ENCODE measurements at places on chromosomes 3 and 15.

DNA sequence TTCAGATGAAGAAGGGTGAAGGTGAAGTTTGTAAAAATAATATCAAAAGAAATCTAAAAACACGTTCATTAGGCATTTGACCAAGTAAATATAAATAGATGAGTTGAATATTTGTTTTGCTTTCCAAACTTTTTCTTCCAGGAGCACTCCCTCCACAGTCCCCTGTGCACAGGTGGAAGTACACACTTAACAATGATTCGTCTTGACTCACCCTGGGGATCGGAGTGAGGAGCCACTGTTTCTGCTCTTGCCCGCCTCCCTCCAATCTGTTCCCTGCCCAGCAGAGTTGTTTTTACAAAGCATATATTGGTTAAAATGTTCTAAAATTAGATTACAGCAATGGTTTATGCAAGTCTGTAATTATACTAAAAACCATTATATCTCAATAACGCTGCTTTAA, 175.1 kb downstream of the PTPRG start:
- no peak for DNase-seq

DNA sequence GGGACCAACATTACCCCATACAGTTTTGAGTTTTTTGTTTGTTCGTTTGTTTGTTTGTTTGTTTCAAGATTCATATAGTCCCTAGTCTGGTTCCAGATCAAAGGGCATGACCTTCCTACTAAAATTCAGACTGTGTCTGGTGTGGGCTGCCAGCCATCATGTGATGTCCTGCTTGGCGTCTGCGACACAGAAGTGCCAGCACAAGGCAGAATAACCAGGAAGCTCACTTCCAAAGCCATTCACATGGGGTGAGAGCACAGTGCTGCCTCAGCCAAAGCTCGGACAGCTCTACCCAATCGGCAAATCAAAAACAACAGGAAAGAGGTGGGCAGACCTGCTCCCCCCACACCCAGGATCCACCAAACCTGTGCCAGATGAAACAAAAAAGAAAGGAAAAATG, 142.6 kb upstream of the THBS1 start:
- DNase-seq, result no peak

GRCh38 chr3:181901626-181902025, 189.9 kb downstream of the SOX2 start:
- no peak for DNase-seq

DNA sequence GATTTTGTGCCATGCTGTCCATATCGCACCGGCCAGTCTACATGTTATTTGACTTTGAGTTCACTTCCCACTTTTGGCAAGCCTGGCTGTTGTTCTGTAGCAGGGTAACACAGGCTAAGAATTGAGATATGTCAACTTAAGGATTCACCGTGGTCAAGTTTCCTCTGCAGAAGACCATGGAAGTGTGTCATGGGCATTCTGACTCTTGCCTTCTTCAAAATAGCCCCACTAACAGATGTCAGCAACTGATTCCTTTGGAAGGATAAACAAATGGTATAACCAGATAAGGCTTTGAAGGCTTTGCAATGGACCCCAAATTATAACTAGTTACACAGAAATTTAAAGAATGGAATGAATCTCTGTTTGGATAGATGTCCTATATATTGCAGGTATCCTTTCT, 20.1 kb upstream of the CD47 start:
- no peak for DNase-seq

GRCh38 chr3:57530071-57530608, 14.0 kb downstream of the DNAH12 start:
- DNase-seq, result no peak

DNA sequence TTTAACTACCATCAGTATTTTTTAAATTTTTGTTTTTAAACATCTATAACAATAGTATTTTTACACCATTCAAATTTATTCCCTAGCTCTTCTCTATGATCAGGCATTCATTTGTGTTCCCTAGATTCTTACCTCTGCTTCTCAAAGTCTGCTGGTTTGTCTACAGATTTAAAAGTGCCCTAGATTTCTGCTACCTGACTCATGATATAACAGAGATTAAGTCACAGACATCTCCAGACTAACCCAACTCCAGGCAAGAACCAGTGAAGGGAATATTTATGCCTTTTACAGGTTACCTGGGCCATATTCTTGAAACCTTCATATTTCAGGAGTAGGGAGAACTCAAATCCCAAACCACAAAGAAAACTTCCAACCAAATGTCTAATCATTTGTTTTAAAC, 38.8 kb downstream of the ADAM10 start:
- DNase-seq, result no peak
